T-cell (primary cell): ENCODE measurements at places on chromosomes 1 and 21.
A peak's percentile ranks its signal among the peaks of the same experiment; 100 is the strongest.

- no peak for DNase-seq
Measured at GRCh38 chr1:112868191-112868590, 87.8 kb downstream of the SLC16A1 start.

- no peak for DNase-seq
Measured at GRCh38 chr1:25573591-25573930, 30.2 kb downstream of the LDLRAP1 start.

DNA sequence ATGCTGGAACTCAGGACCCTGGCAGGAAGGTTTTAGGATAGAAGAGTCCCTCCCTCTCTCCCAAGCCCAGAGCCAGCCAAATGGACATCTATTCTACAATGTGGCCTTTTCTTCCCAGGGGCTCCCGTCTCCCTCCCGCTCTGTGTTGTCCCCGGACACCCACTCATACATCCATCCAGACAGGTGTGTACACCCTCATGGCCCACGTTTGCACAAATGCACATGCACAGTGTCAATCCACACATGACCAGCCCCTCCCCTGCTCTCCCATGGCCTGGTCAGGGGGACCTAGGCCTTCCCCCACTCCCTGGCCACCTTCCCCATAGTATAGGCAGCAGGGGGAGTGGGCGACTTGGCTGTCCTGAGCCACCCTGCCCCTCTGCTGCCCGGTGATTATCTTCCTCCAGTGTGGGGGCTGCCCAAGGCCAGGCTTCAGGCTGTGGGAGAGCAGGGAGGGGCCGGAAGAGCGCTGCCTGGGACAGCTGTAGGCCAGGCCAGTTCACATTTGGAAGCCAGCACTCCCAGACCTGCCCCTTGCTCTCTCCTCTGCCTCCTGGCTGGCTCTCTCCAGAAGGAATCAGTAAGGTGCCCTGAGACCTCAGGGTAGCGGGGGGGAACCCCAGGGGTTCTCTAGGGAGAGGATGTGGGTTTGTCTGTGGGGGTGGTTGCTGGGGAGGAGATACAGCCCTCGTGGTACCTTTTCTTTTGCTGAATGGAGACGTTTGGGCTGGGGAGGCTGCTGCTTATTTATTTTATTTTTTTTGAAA, 4.1 kb upstream of the PTPN7 start:
- DNase-seq, result peak; percentile 88

- DNase-seq, result no peak
Measured at GRCh38 chr1:236835491-236835890, 40.4 kb downstream of the MTR start.

DNA sequence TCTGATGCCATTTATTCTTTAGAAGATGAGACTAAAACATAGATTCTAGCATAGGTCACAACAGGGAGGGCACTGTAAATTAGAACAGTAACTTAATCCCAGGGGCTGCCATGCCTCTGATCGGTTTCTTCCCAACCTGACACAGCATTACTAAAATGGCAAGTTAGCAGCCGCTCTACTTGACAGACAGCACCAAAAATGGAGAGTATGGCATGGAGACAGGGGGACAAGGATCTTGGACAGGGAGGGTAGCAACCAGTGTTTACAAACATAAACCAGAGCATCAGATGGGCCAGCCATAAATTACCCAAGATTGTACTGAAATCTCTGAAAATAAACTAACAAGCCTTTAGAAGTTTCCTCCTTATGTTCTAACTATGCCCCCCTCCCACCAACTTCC, 5.9 kb downstream of the DUSP10 start:
- DNase-seq, result no peak

- no peak for DNase-seq
Measured at GRCh38 chr1:3283849-3284248, 170.6 kb upstream of the ARHGEF16 start.

- DNase-seq, result no peak
Measured at GRCh38 chr1:182802006-182802803, 12.6 kb downstream of the NPL start.

DNA sequence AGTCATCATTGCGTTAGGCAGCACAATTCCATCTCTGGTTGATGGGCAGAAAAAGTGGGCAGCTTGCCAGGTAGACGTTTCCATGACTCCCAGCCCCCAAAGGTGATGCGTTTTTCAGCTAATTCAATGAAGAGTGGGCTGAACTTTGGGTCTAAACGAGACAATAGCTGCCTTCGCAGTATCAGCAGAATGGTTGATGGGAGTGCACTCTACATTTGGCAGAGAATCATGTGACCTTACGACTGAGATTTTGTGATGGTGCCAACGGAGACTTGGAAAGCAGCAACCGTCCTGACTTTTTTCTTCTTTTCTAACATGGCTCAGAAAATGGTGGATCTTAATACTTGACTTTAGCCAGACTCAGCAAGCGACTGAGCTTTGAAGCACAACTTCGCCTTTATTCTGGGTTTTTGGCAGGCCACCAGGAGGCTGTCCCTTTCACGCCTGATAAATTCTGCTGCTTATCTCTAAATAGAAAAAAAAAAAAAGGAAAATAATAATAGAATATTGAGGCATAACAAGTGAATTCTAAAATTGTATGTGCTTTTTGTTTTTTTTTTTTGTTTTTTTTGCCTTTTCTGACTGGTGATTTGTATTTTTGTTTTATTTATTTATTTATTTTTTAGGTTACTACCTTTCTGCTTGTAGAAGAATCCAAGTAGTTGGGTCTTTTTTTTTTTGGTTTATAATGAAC, 804.8 kb downstream of the USP25 start:
- no peak for DNase-seq

- no peak for DNase-seq
Measured at GRCh38 chr1:29912425-29912824, 676.1 kb downstream of the PTPRU start.

DNA sequence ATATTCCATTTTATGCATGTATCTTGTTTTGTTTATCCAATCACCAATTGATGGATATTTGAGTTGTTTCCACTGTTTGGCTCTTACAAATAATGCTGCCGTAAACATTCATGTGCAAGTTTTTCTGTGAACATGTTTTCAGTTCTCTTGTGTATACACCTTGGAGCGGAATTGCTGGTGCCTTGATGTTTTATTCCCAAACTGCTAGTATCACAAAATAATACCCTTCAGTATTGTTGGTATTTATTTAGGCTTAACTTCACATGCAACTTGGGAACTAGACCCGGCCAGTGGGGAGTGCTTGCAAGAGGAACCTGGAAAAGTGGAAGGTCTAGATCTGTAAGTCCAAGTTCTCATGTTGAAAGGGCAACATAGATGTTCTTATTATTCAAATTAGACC, 115.9 kb downstream of the CRYAA start:
- DNase-seq, result no peak

DNA sequence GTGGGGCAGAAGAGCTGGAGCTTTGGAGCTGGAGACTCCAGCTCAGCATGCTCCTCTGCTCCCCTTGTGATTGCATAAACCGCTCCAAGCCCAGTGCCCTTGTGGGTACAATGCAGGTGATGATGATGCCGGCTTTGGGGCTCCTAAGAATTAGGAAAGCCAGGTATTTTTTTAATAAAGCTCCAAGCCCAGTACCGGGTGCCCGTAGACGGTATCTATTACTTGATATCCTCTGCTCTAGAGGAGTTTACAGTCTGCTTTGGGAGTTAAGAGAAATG, 27.2 kb downstream of the TENT5C start:
- DNase-seq, result no peak

DNA sequence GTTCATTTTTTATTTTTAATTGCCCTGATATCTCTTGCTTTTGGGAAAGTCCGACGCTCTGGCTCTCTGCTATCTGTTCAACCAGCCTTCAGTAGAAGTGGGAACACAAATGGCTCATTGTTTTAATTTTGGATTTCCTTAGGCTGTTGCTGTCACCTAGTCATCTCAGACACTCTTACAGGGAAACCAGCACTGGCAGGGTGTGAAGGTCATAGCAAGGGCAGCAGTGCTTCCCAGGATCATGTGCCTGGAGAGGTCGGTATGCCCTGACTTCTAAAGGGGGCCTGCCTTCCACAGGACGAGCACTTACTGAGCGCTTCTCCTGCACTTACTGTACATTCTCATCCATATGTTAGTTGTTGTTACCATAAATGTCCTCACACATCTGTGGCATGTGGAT, 224.2 kb downstream of the DISC1 start:
- DNase-seq, result no peak

- no peak for DNase-seq
Measured at GRCh38 chr1:47992720-47993415, 4.3 kb downstream of the TRABD2B start.

GRCh38 chr1:241079047-241079446, 278.0 kb downstream of the RGS7 start:
- no peak for DNase-seq

DNA sequence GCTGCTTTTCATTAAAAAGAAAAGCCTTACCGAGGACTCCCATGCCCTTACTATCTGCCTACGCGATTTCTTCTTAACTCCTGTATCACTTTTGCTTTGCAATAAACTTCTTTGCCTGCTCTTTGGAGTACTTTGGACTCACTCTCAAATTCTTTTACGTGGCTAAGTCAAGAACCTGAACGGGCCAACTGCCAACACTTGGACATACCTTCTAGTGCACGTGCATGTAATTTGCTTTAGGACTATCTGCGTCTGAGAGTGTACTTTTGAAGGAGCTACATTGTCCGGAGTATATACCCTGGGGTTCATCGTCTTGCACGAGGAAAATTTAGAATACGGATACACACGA, 3.6 kb upstream of the OTUD3 start:
- DNase-seq, result no peak

DNA sequence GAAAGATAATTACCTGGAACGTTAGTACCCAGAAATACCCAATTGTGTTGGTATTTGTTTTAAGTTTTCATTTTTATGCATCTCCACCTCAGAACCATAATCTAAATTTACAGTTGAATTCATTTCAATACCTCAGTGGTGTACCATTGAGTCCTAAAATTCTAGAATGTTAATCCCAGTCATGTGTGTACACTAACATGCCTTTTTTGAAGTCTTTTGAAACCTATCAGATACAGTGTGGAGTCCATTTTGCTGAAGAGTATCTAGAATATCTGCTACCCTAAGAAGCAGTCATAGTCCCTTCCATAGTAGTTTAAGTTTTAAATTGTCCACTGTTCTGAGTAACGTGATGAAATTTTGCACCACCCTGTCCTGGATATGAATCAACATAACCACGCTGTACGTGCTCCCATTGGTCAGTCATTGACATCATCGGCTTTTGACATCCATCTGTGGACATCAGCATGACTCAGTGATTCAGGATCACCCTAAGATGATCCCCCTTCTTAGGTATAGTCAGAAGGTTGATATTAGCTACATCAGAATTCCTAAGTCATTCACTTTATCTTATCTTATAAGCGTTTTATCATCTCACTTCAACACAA, 7.5 kb upstream of the ASH1L start:
- no peak for DNase-seq

DNA sequence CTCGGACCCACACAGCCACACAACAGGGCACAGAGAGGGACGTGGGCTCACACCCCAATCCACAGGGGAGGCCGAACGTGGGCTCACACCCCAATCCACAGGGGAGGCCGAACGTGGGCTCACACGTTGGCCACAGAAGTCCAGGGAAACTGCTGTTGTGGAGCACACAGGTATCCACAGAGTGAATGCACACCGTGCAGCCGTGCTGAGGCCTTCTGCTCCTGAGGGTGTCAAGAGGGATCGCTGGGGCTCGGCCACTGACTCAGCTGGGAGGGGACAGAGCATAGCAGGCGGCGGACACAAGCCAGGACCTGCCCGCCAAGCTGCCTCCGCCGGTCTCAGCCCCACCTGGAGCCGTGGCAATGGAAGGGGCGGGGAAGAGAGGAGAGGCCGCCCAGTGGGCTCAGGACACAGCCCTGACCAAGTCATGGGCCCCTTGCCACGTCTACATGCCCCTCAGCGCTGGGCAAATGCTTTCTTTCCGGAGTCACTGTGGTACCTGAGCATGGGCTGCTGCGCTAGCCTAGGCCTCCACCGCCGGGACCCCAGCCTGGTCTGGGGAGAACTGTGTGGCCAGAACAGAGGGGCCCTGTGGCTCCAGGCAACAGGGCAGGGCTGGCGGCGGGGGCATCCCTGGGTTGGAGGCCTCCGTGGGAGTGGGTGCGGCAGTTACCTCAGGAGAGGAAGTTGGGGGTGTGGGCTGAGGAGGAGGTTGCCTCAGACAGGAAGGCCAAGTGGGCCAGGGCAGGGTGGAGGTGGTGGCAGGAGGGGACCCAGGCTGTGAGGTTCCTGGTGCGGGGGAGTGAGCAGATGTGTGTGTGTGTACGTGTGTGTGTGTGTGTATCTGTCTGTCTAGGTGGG, 1.2 kb downstream of the SYTL1 start:
- peak; percentile 85 for DNase-seq

DNA sequence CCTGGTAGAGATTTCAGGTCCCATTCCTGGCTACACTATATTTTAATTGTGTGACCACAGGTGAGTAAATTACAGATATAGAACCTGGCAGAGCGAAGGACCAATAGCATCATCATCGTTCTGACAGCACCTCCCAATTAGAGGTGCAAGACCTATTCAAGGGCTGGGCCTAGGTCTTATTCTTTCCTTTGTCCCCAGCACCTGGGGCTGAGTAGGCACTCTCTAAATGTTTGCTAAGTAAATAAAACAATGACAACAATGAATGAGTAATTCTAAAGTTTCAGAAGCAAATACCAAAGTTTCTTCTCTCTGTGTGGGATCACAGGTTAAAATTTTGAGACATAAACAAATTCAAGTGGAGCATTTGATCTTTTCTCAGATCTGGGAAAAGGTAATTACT, 32.7 kb downstream of the BEND5 start:
- DNase-seq, result no peak

DNA sequence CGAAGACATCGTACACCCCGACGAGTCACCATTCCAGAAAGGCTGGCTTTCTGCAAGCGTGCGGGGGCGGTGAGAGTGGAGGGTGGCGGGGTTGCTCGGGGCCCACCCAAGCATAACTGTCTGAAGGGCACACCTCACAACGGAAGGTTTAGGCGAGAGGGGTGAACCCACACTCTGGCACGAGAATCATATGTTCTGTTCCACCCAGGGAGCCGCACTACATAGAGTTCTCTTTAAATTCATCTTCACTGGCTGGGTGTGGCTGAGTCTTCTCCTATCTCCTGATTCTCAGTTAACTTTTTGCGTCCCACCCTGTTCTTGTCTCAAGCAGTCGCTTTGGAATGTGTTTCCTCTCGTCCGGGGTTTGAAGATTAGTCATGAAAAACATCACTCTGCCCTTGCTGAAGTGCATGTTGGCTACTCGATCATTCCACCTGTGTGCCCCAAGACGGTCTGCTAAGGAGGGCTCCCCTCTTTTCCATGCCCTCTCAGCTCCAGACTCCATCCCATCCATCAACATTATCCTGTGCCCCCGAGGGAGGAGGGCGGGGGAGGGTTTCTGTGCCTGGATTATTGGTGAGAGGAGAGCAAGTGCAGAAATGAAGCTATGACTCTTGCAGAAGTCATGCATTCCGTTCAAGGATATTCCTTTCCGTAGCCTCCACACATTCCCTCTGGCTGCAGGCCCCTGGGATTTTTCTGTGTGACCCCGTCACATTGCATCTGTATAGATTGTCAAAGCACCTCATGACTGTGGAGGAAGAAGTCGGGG, 53.5 kb upstream of the CD34 start:
- DNase-seq, result no peak

DNA sequence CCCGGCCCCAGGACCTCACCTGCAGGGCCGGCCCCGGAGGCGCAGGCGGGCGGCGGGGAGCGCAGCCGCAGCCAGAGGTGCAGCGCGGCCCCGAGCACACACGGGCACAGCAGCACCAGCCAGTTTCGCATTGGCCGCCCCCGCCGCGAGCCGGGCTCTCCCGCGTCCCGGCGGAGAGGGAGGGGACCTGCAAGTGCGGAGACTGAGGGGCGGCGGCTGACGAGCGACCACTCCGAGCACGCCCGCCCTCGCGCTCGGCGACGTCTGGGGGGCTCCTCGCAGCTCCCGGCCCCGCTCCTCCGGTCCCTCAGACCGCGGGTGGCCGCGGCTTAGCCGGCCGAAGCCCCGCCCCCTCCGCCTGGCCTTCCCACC, at the start of gene B3GALNT2:
Gene B3GALNT2 (minus strand): TSS at position 331 of the 372 bp plus-strand sequence. CDS start 200 bp downstream, at position 131.
- no peak for DNase-seq

GRCh38 chr1:67427947-67428346, 2.3 kb downstream of the SERBP1 start:
- no peak for DNase-seq
